GM12891 (cell line): ENCODE measurements at places on chromosomes 5 and 9.

- peak; percentile 46 for DNase-seq
Observed at GRCh38 chr5:168159425-168159824, 132.0 kb upstream of the WWC1 start.

DNA sequence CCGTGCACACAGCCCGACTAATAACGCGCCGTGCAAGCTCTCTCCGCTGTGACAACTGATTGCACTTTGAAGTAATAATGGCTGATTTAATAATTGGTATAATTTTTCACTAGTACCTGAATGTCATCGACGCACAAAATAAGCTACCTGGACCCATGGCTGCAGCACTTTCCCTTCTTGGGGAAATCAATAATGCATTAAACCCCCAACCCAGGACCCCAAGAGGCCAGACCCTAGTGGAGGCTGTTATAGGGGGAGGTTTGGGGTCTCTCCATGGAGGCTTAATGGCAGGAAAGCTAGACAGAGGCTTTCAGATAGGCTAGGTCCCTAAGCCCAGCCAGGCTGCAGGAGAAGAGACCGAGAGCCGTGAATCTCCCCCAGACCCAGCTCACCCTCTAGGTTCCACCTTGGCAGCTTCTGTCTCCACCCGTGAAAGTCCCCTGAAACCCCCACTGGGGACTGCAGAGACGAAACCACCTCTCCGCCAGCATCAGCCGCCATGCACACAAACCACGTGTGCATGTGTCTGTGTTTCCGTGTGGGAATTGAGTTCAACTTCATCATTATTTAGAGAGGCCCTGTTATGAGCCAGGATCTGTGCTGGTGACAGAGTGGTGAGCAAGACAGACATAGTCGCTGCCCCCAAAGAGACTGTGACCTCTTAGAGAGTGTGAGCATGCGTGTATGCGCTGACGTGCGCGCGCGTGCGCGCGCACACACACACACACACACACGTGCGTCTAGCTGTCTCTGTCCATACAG, 168.6 kb upstream of the MVB12B start:
- DNase-seq: no peak

- DNase-seq: no peak
Observed at GRCh38 chr5:65041296-65042158, 272.8 kb downstream of the CWC27 start.

GRCh38 chr5:164377746-164378145, 872.3 kb downstream of the MAT2B start:
- DNase-seq: no peak

DNA sequence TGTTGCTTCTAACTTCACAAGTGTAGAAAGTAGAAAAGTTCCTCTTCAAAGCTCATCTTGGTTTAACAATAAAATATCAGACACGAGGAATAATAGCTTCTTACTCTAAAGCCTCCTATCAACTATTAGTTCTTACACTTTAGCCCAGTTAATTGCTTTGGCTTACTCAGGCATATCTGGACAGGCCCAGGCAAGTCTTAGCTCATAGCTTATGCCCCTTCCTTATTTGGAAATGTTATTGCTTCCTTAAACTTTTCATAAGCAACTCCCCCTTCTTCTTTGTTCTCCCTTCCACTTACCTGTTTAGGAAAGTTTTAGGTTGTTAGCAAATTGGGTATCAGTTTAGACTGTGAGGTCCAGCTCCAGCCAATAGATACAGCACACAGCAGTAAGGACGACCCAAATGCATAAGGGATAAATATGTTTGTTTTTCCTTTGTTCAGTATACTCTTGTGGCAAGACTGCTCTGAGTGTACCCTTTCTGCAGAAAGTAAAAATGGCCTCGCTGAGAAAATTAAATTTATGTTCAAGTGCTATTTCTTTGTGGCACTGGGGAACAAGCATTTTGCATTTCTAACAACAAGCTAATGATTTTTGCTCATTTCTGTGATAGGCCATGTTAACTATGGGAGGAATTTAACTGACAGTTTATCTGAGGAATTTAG, 162.1 kb downstream of the SMC2 start:
- DNase-seq: no peak

DNA sequence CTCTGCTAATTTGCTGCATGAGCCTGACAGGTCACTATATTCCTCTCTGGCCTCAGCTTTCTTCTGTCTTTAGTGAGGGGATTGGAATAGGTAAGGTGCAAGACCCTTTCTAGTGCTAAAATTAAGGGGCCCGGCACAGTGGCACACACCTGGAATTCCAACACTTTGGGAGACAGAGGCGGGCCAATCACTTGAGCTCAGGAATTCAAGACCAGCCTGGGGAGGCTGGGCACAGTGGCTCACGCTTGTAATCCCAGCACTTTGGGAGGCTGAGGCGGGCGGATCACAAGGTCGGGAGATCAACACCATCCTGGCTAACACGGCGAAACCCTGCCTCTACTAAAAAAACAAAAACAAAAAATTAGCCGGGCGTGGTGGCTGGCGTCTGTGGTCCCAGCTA, 37.2 kb downstream of the EGR1 start:
- no peak for DNase-seq

GRCh38 chr9:121921444-121921843, 171.7 kb downstream of the TTLL11 start:
- no peak for DNase-seq

DNA sequence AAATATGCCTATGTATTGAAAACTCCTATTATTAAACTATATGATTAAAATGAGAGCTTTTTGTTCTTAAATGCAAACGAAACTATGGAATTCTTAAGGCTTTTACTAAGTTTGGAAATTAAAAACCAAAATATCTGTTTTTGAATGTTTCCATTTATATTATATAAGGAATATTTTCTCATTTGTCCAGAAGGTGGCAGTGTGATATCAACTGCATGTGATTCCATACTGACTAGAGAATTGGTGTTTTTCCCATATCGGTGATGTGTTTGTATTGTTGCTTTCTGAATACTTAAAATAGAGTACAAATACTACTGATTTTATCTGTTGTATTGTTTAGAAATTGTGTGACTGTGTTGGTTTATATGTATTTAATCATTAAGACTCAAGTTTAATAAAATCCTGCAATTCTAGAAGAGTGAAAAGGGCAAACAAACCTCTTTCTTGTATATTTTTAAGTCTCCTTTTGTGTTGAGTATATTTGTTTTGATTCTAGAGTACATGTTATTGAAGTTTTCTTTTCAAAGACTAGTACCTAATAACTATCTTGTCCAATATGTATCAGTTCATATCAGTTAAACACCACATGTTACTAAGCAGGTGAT, 320.8 kb downstream of the CCDC171 start:
- DNase-seq: no peak

GRCh38 chr9:101587332-101588043, 7.3 kb downstream of the PPP3R2 start:
- no peak for DNase-seq

DNA sequence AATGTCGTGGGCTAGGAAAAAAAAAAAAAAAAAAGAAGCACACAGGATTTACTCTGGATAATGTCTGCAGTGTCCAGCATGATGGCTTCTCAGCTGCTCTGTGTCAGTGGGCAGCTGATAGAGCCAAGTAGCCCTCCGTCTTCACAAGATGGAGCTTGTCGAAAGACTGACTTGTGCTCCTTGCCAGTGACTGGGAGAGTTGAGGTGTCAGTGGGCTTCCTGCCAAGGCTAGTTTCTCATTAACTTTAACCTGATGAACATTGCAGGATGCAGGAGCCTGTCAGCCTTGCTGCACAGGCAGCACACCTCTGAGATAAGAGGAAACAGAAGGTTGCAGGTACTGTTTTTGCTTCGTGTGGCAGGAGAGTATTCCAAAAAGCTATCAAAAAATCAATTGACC, 171.4 kb upstream of the SGCD start:
- no peak for DNase-seq

DNA sequence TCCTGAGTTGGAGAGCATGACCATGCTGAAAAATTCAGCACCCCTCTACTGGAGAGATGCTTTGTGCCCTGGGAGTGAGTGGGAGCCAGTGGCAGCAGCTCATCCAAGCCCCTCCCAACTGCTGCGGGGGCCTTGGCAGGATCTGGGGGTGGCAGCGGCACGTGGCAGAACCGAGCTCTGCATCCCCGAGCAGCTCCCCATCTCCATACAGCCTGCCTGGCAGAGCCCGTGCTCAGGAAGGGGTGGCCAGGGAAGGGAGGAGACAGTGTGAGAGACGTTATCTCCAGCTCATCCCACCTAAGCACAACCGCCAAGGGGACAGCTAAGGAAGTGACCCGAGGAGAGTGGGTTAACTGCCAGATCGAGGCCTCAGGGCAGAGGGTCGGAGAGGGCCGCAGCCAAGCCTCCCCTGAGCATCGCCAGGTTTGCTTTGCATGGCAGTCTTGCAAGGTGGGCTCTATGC, 17.2 kb upstream of the DPM2 start:
- no peak for DNase-seq
